ENCODE measurements at places on chromosomes 1 and 21. TPM values are rescaled to one million over a fixed set of nuclear protein-coding genes. Genes with fewer than 3 reads are reported as not detected.

GRCh38 chr21:45963232-45963570 lies 18.4 kb upstream of the COL6A1 start:
- H3K4me3 ChIP-seq: no peak overlapping the region
- peaks cover 8% of the 10 kb centered on the region for H3K27me3 ChIP-seq
- no peak for DNase-seq
- no peaks in the 10 kb centered on the region for H3K36me3 ChIP-seq

Gene FAAH
- 32.4 TPM for total RNA-seq

Gene PROX1
- 11.7 TPM for total RNA-seq

- no peak for DNase-seq
- no peak overlapping the region for H3K27ac ChIP-seq
- peaks cover 19% of the 10 kb centered on the region for H3K4me1 ChIP-seq
- no peaks in the 10 kb centered on the region for H3K27me3 ChIP-seq
Measured at GRCh38 chr21:41428847-41429246, 2.8 kb downstream of the MX1 start.

Data from lower lobe of right lung (tissue), 2 donors.